Stimulated activated CD8-positive, alpha-beta memory T cell treated with anti-CD3 and anti-CD28 coated beads, Interleukin-4, amount 100 ng/mL, for 1 hour (primary cell): ENCODE measurements at places on chromosomes 4 and X.

GRCh38 chrX:42943051-42943974 lies 165.3 kb upstream of the PPP1R2C start:
- no peak for DNase-seq

DNA sequence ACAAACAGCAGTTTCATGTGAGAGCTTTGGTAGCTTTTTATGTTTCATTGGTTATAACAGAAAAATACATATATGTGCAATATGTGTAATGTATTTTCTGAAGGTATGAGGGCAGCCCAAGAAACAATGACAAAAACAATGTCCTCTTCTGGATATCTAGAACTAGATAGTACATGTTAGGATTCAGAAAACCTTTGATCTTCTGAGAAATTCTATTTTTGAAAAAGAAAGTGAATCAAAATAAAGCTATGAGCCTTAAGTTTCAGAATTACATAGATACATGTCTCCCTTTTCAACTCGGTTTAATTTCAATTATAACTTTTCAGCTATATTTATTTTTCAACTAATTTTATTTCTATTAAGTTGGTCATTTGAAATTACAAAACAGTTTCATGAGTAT lies 131.9 kb downstream of the REELD1 start:
- DNase-seq = no peak

DNA sequence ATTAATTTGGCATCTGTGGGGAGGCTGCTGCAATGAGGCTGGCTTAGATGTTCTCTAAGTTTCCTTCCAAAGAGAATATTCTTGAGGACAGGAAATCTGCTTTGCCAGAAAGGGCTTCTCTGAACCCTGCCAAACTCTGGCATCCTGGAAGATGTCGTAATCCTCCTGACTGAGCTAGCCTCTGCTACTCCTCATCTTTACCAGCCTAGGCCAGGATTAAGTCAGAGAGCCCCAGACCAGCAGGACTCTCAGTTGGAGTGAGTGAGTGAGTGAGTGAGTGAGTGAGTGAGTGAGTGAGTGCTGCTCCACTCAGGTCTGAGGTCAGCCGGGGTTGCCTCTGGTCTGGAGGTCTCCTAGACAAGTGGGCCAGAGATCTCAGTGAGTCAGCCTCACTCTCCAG lies 104.9 kb upstream of the SOD3 start:
- DNase-seq = no peak

- DNase-seq = no peak
Observed at GRCh38 chr4:189850239-189850856, 90.3 kb upstream of the FRG1 start.

DNA sequence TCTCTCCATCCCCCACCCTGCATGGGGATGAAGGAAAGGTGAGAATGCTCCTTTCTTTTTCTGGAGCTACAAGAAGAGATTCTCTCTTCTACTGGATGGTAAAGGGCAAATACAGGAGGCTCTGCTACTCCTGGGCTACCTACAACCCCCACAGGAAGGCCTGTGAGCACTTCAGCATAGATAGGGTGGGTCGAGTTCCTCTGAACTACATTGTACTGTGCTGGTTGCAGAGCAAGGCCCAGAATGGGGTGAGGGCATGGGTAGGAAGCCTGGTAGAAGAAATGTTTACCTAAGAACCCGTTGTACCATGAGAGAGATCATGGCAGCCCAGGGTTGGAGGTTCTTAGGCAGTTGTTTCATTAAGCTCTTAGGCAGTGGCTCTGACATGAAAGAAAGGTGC lies 510.4 kb downstream of the MID1IP1 start:
- DNase-seq = no peak

- DNase-seq = no peak
Observed at GRCh38 chrX:12866451-12867377, at the start of gene TLR7. TLR7 (plus strand) TSS chrX:12867072; CDS start chrX:12867579, 507 bp downstream.

DNA sequence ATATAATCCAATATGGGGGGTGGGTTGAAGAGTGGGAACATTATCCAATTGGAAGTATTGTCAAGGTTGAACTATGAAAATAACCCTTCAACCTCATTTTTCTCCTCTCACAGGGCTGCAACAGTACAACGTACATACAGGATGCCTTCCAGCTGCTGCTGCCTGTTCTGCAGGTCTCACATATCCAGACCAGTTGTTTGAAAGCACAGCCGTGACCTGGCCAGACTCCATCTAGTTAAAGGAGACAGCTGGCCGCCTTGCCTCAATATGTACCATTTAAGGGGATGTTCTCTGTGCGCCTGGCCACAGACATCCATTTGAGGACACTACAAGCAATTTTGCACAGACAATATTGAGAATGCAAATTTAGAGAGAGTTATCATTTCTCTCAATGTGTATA lies 75.7 kb downstream of the FAM114A1 start:
- DNase-seq = no peak

- no peak for DNase-seq
Observed at GRCh38 chr4:38923746-38924145, 56.1 kb downstream of the FAM114A1 start.

DNA sequence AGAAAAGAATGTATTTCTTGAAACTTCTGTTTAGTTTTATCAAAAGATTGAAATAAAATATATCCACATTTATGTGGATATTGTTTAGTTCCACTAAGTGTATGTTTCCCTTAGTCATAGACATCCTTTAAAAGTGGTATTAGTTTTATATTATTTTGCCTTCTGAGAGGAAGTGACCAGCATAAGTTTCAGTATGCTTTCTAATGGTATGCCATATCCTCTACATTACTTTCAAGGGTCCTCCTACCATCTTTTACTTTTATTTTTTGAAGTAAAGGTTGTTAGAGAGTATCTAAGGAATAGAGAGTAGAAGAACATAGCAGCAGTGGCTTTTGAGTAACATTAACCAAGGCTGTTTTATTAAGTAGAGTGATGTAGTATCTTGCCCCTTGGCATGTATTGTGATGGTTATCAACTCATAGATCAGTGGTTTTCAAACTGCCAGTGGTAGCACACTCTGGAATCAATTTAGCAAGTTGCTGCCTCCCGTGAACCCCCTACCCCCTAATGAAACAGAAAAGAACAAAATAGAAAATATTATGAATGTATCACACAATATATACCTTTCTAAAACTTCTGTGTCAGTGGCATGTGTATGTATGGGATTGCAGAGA lies 44.8 kb downstream of the RBPJ start:
- no peak for DNase-seq

GRCh38 chr4:75995727-75996126 lies 5.0 kb upstream of the SDAD1 start:
- no peak for DNase-seq

- no peak for DNase-seq
Observed at GRCh38 chr4:25144870-25145481, 15.3 kb downstream of the SEPSECS start.

DNA sequence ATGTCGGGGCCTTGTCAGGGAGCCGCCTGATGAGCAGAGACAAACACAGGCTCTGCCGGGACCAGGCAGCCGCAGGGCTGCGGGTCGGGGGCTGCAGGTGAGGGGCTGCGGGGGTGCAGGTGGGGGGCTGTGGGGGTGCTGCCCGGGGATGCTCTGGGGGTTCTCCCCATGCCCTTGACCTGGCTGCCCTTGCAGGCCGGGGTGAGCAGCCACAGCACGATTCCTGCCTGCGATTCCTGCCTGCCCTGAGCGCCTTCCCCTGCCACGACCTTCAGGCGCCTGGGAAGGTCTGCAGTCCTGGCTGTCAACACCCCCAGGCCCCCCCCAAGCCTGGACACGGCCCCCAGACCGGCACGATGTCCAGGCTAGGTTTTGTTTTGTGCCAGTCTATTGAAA lies 106.3 kb downstream of the FAM53A start:
- DNase-seq = no peak

DNA sequence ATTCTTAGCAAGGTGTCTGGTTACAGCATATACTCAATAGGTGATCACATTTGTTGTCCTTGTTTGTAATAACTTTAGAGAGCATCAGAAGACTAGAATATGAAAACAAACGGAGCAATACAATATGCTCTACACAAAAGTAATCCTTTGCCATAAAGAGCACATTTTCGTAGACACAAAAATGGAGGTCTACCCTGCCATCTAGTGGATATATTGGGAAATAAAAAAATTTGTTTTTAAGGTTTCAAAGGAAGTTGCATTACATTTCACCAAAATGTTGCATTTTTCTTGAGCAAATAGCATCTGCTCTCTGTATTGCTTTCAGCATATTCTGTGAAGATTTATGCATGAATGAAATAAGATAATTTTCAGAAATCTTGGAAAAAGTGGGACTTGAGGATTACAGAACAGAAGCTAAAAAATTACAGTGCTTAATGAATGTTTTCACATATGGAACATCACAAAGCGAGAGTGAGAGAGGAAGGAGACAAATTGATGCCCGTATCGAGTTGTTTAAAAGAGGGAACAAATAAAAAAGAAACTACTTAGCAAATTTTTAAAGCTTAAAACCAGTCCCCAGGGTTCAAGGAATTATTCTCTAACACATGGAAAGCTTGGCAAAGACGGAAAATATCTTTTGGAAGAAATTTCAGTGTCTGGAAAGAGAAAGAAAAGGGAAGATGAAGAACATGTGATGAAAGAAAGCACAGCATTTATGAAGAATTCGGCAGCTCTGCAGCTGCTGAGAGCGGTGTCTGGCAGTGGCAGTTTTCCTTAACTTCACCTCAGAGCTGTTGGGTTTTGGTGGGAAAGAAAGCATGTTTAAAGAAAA lies 390.1 kb downstream of the ANKRD50 start:
- DNase-seq = no peak

DNA sequence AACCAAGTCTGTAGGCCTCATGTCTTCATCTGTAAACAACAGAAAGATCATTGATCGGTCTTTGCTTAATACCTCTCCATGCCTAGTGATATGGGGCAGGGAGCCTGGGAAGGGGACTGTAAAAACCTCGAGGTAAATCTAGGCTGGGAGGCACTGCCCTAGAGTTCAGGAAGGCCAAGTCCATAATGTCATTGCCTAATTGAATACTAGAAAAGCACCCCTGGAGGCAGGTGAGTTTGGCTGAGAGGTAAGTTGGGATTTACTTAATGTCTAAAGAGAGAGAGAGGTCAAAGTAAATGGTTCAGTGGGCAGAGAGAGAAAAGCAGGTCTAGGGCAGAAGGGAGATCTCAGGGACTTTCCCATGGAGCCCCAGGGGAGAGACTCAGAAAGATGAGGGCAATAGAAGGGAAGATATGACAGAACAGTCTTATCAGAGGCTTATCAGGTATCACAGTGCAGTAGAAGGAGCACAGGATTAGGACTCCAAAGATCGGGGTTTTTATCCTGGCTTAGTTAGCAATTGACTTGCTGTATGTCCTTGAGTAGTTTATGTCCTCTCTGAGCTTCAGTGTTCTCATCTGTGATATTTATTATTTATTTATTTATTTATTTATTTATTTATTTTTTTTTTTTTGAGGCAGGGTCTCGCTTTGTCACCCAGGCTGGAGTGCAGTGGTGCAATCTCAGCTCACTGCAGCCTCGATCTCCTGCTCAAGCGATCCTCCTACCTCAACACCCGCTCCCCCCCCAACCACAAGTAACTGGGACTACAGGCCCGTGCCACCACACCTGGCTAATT lies 85.2 kb downstream of the SLC16A2 start:
- DNase-seq = no peak

- no peak for DNase-seq
Observed at GRCh38 chr4:185201977-185202962, 1.5 kb downstream of the CFAP97 start.

GRCh38 chr4:29304595-29304994 lies 1415.6 kb upstream of the PCDH7 start:
- no peak for DNase-seq

DNA sequence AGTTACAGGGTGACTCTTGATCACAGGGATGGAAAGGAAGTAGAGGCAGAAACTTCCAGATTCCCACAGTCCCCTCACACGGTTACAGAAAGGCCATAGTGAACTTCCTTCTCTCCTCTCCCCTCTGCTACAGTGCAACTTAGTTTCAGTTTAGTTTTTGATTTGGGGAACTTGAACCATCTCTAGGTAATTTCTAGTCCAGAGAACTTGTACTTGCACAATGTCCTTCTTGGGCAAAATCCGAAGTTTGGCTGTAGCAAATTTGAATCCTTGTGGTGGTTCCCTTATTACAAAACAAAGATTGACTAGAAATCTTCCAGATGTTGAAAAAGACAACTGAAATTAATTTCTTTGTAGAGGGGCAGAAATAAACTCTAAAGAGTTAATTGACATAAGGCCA lies 1.2 kb upstream of the BLTP1 start:
- no peak for DNase-seq

DNA sequence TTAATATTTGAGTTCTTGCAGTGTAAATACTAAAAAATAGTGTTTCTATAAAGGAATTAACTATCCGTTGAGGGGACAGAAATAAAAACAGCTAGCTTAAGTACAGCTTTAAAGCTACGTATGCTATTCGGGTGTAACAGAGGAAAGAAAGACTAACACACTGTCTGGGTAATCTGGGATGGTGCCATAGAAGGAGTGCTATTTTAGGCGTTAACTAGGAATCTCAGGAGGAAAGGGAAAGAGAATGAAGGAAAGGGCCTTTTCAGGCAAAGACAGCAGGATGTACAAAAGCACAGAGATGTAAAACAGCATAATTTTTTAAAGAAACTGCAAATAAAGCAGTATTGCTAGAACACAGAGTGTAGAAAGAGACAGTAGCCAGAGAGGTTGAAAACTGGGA lies 161.8 kb downstream of the RAP1GDS1 start:
- no peak for DNase-seq

DNA sequence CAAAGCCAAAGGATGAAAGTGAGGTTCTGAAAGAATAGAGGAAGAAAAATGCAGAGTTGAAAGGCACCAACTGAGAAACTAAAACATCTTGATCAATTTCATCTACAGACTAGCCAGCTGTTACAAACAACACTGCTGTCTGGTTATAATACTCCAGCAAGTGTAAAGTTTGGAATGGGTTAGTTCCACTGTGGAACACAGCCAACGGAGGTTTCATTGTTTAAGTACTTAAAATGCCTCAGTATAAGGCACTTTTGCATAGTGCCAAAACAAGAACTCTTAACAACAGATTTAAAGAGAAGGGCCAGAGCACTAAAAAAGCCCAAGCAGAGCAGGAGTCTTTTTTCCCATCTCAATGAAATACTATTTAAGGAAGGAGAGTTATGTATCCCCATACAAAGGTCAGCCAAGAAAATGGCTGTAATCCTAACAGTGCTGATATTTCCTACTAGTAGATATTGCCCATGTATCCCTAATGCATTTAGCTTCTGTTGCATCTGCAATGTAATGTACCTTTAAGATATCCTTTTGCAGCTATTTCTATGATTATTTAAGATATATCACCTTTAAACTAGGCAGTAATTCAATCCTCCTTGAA lies 16.5 kb downstream of the ACSL4 start:
- DNase-seq = no peak

- no peak for DNase-seq
Observed at GRCh38 chr4:87087420-87087819, 133.0 kb downstream of the KLHL8 start.
